ENCODE measurements at places on chromosomes 5 and 9. TPM values are rescaled to one million over a fixed set of nuclear protein-coding genes. Genes with fewer than 3 reads are reported as not detected.

Gene JAKMIP2
- 1.8 TPM for total RNA-seq

Gene UGT3A2
- not detected for total RNA-seq

Gene WWC1
- total RNA-seq: 1.8 TPM

DNA sequence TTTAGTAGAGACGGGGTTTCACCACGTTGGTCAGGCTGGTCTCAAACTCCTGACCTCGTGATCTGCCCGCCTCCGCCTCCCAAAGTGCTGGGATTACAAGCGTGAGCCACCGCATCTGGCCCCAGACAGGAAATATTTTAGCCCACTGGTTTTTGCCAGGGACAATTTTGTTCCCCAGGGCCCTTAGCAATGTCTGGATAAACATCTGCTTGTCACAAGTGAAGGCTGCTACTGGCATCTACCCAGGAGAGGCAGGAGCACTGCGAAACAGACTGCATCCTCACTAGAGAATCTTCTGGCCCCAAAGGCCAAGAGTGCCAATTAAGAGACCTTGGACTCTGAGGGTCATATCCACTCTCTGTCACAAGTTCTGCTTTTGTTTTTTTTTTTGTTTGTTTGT lies 2.4 kb upstream of the TPRN start:
- no peaks in the 10 kb centered on the region for H3K27me3 ChIP-seq
- no peak overlapping the region for H3K27ac ChIP-seq
- H3K36me3 ChIP-seq: no peaks in the 10 kb centered on the region
- no peak for DNase-seq

DNA sequence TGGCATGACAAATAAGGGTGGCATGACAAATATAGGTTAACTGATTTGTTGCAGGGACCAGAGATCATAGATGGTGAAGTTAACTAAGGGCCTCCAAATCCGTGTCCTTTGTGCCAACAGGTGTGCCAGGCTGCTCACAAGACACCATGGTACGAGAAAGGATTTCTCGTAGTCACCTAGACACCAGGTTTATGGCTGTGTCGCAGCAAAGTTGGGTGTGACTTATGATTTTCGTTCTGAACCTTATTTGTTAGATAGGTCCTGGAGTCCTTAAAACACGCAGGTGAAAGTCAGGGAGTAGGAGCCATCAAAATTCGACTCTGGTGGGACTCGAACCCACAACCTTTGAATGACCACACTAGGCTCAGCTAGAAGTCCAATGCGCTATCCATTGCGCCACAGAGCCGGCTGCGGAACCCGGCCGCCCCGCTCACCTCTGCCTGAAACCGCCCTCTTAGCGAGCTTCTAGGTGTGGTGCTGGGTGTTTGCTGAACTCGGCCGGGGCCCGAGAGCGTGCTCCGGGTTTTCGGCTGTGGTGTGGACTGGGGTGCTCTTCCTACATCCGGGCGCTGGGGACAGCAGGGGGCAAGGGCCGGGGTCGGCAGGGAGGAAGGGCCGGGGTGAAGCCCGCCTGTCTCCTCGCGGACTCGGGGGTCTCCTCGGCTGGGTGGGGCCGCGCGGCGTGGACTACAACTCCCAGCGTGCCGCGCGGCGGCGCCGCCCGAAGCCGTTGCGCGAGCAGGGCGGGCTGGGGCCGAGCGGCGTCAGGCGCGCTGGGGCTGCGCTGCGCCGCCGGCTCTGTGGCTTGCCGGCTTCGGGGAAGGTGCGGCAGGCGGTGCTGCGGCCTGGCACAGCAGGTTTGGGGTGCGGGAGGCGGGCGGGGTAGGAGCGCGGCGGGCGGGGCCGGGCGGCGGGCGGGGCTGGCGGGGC lies at the start of gene SLC27A4:
Gene SLC27A4, plus strand, starts transcription at position 767 of the 930 bp plus-strand sequence. CDS start 2,606 bp downstream, outside the sequence.
- peak within 1 kb of the TSS; percentile 58 for H3K27ac ChIP-seq
- DNase-seq: peak; percentile 77
- H3K27me3 ChIP-seq: no peaks in the 10 kb centered on the region
- peaks cover 25% of the 10 kb centered on the region for H3K36me3 ChIP-seq
- peaks cover 7% of the 10 kb centered on the region for H3K4me1 ChIP-seq

Gene SKP1
- 314 TPM for total RNA-seq

Gene SLC6A19
- not detected for total RNA-seq

- H3K4me1 ChIP-seq: no peaks in the 10 kb centered on the region
- no peak for DNase-seq
- H3K4me3 ChIP-seq: no peak overlapping the region
- H3K27ac ChIP-seq: no peak overlapping the region
- no peaks in the 10 kb centered on the region for H3K36me3 ChIP-seq
- H3K27me3 ChIP-seq: no peaks in the 10 kb centered on the region
Measured at GRCh38 chr5:6218517-6218916, 159.8 kb downstream of the MED10 start.

GRCh38 chr5:99060306-99061261 lies 131.8 kb upstream of the CHD1 start:
- H3K27me3 ChIP-seq: no peaks in the 10 kb centered on the region
- H3K4me1 ChIP-seq: peaks cover 2% of the 10 kb centered on the region
- no peak overlapping the region for H3K27ac ChIP-seq
- DNase-seq: peak; percentile 69
- H3K4me3 ChIP-seq: no peak overlapping the region

- DNase-seq: no peak
- H3K36me3 ChIP-seq: no peaks in the 10 kb centered on the region
- no peaks in the 10 kb centered on the region for H3K27me3 ChIP-seq
- H3K4me1 ChIP-seq: no peaks in the 10 kb centered on the region
Measured at GRCh38 chr9:108386032-108386431, 469.8 kb downstream of the ACTL7B start.

GRCh38 chr5:14595189-14595588 lies 13.6 kb downstream of the OTULINL start:
- H3K27ac ChIP-seq: peak overlapping the region; percentile 75
- peaks cover 49% of the 10 kb centered on the region for H3K4me1 ChIP-seq
- H3K27me3 ChIP-seq: no peaks in the 10 kb centered on the region
- peak overlapping the region; percentile 48 for H3K4me3 ChIP-seq
- DNase-seq: no peak
- H3K36me3 ChIP-seq: no peaks in the 10 kb centered on the region

GRCh38 chr9:19028835-19029451 lies 4.1 kb downstream of the SAXO1 start:
- no peak overlapping the region for H3K4me3 ChIP-seq
- H3K27me3 ChIP-seq: peaks cover 18% of the 10 kb centered on the region
- no peaks in the 10 kb centered on the region for H3K36me3 ChIP-seq
- no peak overlapping the region for H3K27ac ChIP-seq

DNA sequence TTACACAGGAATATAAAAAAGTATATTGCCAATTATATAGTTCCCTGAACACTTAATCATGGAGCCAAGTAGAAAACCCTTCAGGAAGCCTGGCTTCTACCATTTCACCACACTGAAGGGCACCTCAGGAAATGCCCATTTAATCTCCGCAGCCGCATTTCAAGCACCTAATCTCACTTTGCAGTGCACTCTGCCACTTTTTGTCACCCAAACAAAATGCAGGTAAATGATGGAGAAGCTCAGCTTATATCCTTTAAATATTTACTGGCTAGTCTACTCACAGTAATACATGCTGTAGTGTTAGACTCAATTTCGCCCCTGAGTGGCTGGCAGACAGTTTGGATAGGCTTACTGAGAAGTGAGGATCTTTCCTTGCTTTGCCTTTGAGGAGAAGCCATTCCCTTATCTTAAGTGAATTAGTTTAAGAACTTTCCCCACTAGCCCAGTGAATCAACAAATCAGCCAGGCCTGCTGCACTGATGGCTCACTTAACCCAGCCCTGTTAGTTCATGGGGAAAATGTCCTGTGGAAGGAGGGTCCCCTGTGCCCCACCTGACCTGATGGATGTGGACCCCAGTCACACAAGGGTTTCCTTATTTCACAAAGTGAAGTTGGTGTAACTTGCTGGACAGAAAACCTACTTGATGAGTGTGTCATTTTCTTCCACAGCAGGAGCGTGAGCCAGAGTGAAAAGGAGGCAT lies 209.7 kb downstream of the CAAP1 start:
- H3K27ac ChIP-seq: no peak overlapping the region
- no peaks in the 10 kb centered on the region for H3K27me3 ChIP-seq
- no peaks in the 10 kb centered on the region for H3K36me3 ChIP-seq
- no peak for DNase-seq

Gene MEIKIN
- total RNA-seq: 0.22 TPM

GRCh38 chr9:110141227-110141793 lies 66.6 kb downstream of the C9orf152 start:
- H3K36me3 ChIP-seq: peaks cover 8% of the 10 kb centered on the region
- H3K27ac ChIP-seq: no peak overlapping the region
- no peak overlapping the region for H3K4me3 ChIP-seq
- peaks cover 9% of the 10 kb centered on the region for H3K4me1 ChIP-seq

Gene ZNF354C
- 9.3 TPM for total RNA-seq

- H3K4me3 ChIP-seq: no peak overlapping the region
- DNase-seq: no peak
- no peaks in the 10 kb centered on the region for H3K4me1 ChIP-seq
- H3K36me3 ChIP-seq: peaks cover 77% of the 10 kb centered on the region
Measured at GRCh38 chr9:37438359-37438758, 15.9 kb downstream of the GRHPR start.

- H3K27ac ChIP-seq: peak overlapping the region; percentile 40
- peaks cover 18% of the 10 kb centered on the region for H3K4me1 ChIP-seq
- H3K4me3 ChIP-seq: no peak overlapping the region
- H3K27me3 ChIP-seq: no peaks in the 10 kb centered on the region
- no peaks in the 10 kb centered on the region for H3K36me3 ChIP-seq
Measured at GRCh38 chr9:31336386-31336785, 1048.1 kb upstream of the ACO1 start.

DNA sequence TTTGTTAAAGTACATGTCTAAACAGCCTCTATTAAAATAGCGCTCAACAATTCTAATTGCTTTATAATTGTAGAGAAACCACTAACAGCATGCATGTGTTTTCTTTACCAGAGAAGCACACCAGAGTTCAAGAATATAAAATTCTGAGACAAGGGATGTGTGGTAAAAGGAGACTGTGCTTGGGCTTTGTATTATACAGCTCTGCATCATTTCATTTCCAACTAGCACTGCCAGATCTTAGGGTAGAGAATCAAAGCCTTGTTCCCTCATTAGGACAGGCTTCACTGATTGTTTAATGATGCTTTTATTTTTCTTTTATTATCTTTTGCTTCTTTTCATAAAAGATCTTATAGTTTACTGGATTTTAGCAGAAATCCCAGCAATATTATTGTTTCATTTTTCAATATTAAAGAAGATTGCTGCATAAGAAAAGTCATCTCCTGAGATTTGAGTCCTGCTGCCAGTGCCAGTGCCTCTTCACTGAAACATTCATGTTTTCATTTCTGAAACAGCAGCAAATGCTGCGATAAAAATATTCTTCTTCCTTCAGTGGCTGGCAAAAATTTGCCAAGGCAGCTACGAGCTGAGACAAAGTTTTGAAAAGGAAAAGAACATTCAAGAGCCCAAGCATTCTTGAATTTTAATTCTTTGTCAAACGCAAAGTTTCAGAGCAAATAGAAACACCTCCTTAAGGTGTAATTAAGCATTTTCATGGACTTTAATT lies 491.0 kb upstream of the PIK3R1 start:
- H3K4me1 ChIP-seq: no peaks in the 10 kb centered on the region
- no peaks in the 10 kb centered on the region for H3K27me3 ChIP-seq
- H3K36me3 ChIP-seq: no peaks in the 10 kb centered on the region
- H3K4me3 ChIP-seq: no peak overlapping the region

DNA sequence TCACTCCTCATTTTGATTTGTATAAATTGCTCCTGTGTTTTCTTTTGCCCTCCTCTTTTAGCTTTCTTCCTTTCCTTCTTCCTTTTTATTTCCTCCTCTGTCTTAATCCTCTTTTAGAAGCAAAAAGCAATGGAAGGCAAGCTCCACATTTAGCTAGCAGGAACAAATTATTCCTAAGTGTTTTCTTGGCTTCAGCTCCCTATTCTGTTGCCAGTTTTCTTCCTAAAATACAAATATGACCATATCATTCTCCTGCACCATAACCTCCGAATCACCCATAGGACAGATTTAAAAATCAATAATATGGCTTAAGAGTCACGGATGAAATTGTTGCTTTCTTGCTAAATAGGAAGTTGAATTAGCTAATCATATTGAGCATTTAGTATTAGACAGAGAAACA lies 49.4 kb downstream of the GRIN3A start:
- DNase-seq: no peak
- H3K36me3 ChIP-seq: no peaks in the 10 kb centered on the region

DNA sequence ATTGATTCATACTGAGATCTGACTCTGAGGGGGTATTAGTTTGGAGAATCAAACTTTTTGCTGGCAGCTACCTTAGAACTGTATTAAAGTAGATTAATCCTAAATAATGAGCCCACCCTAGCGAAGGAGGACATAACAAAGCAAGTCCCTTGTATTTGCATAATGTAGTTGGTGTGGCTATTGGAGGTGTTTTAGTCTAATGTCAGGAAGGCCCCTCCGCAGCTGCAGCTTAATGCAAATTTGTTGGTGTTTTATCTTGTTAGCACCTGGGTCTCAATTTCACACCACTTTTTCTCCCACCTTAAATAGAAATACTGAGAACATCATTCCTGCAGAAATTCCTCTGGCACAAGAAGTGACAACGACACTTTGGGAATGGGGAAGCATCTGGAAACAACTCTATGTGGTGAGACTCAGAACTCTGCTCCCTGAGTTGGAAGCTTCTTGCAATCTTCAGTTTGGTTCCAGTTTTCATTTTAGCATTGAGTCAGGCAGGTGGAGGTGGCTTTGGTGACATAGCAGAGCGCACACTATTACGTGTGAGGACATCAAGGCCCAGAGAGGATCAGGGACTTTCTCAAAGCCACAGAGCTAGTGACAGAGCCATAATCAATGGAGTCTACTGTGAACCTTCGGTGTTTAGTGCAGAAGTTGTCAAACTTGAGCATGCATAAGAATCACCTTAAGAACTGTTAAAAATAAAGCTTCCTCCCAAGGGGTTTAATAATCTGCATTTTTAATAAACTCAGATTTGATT lies 33.9 kb downstream of the DOCK2 start:
- no peak overlapping the region for H3K27ac ChIP-seq
- no peak overlapping the region for H3K4me3 ChIP-seq
- H3K27me3 ChIP-seq: no peaks in the 10 kb centered on the region
- H3K4me1 ChIP-seq: no peaks in the 10 kb centered on the region

DNA sequence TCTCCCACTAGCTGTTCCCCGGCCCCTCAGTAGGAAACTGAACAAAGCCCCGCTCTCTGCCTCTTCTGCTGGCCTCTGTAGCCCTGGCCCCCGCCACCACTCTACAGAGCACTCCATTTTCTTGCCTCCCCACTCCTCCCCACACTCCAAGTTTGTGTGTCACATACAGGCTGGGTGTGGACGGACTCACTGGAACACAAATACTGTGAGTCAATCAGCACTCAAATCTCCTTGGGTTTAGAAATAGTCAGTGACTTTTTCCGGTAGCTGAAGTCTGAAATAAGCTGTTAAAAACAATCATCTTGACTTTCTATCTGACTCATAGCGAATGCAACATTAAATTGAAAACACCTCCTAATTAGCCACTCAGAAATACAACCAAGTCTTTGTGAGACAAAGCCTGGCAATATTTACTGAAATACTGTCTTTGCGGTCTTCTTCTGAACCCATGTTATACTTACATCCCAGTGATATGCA lies 122.5 kb downstream of the LHFPL2 start:
- H3K4me3 ChIP-seq: no peak overlapping the region
- no peaks in the 10 kb centered on the region for H3K4me1 ChIP-seq
- H3K27ac ChIP-seq: no peak overlapping the region
- H3K36me3 ChIP-seq: no peaks in the 10 kb centered on the region
- peaks cover 8% of the 10 kb centered on the region for H3K27me3 ChIP-seq
- DNase-seq: no peak

- no peak overlapping the region for H3K27ac ChIP-seq
- DNase-seq: no peak
- H3K27me3 ChIP-seq: peaks cover 53% of the 10 kb centered on the region
- H3K36me3 ChIP-seq: no peaks in the 10 kb centered on the region
- no peaks in the 10 kb centered on the region for H3K4me1 ChIP-seq
- H3K4me3 ChIP-seq: no peak overlapping the region
Measured at GRCh38 chr5:132260051-132260450, 2.6 kb downstream of the PDLIM4 start.

- no peak overlapping the region for H3K27ac ChIP-seq
- peaks cover 2% of the 10 kb centered on the region for H3K4me1 ChIP-seq
- H3K4me3 ChIP-seq: no peak overlapping the region
- no peaks in the 10 kb centered on the region for H3K27me3 ChIP-seq
- no peaks in the 10 kb centered on the region for H3K36me3 ChIP-seq
Measured at GRCh38 chr5:143051244-143052058, 281.3 kb downstream of the ARHGAP26 start.

All from T-cell (primary cell).